Activated CD4-positive, alpha-beta T cell treated with anti-CD3 and anti-CD28 coated beads, Interleukin-2, amount 10 ng/mL, durations not matched to agents 24 days and 14 days (primary cell): ENCODE measurements at places on chromosomes 5 and 9.
A peak's percentile ranks its signal among the peaks of the same experiment; 100 is the strongest.

DNA sequence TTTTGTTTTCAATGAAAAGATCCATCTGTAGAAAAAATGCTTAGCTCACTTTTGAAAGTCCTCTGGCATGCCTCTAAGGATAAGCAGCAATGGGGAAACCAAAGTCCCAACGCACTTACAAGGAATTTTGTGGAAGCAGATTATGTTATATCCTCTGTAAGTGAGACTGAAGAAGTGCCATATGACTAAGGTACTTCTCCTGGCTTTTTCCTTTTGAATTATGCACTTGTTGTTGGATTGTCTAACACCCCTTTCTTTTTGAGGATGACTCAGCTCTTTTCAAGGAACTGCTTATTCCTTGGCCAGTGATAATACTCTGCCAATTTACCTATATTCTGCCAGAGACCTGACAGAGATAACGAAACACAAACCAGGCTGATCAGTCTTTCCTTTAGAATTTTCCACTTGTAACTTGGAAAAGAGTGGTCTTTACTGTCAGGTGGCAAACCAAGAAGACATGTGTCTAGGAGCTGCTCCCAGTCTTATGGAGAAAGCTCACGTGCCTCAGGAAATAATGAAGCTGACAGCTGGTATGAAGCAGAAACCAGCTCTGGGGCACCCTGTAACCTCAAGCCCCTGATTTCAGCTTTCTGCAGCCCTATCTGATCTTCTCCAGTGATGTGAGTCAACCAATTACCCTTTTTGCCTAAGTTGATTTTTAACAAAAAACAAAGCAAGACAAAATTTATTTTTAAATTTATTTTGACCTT lies 290.8 kb upstream of the FBXL7 start:
- DNase-seq, result no peak

GRCh38 chr9:34510497-34511468 lies 12.0 kb downstream of the ENHO start:
- DNase-seq, result no peak

GRCh38 chr9:34507556-34507955 lies 15.2 kb downstream of the ENHO start:
- no peak for DNase-seq

- DNase-seq, result no peak
Observed at GRCh38 chr5:34900652-34901051, 14.7 kb downstream of the RAD1 start.

DNA sequence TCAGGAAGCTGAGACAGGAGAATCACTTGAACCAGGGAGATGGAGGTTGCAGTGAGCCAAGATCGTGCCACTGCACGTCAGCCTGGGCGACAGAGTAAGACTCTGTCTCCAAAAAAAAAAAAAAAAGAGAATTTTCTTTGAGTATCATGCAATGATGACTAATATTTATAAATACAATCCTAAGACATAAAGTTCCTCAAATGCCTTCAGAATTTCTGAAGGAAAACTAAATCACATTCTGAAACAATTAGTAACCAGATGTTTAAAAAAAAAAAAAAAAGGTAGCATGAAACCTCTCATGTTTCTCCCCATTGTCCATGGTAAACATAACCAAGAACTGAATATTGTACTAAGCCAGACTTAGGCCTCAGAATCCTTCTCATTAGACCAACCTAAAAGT lies 23.1 kb downstream of the MLLT3 start:
- no peak for DNase-seq

DNA sequence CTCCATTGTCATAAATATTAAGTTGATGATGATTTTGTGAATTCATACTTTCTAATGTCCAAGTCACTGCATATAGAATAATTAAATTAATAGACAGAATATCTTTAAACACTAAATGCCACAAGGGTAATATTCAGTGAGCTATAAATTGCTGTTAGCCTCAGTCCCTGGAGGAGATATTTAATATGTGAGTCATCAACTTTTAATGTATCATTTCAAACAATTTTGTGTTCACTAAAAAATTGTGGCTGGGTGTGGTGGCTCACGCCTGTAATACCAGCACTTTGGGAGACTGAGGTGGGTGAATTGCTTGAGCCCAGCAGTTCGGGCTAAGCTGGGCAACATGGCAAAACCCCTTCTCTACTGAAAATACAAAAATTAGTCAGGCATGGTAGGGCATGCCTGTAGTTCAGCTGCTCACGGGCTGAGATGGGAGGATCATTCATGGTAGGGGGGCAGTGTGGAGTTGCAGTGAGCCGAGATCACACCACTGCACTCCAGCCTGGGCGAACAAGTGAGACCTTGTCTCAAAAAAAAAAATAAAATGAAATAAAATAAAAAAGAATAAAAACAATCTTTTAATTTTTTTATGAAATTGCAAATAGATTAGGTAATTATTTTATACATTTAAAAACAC lies 717.3 kb upstream of the CHD1 start:
- no peak for DNase-seq

GRCh38 chr9:94613003-94613402 lies 19.4 kb upstream of the FBP2 start:
- no peak for DNase-seq

- no peak for DNase-seq
Observed at GRCh38 chr9:4955836-4956235, 29.2 kb upstream of the JAK2 start.

GRCh38 chr5:131906668-131907067 lies 38.8 kb downstream of the MEIKIN start:
- no peak for DNase-seq

GRCh38 chr9:91033797-91034196 lies 232.2 kb downstream of the SYK start:
- peak; percentile 89 for DNase-seq

DNA sequence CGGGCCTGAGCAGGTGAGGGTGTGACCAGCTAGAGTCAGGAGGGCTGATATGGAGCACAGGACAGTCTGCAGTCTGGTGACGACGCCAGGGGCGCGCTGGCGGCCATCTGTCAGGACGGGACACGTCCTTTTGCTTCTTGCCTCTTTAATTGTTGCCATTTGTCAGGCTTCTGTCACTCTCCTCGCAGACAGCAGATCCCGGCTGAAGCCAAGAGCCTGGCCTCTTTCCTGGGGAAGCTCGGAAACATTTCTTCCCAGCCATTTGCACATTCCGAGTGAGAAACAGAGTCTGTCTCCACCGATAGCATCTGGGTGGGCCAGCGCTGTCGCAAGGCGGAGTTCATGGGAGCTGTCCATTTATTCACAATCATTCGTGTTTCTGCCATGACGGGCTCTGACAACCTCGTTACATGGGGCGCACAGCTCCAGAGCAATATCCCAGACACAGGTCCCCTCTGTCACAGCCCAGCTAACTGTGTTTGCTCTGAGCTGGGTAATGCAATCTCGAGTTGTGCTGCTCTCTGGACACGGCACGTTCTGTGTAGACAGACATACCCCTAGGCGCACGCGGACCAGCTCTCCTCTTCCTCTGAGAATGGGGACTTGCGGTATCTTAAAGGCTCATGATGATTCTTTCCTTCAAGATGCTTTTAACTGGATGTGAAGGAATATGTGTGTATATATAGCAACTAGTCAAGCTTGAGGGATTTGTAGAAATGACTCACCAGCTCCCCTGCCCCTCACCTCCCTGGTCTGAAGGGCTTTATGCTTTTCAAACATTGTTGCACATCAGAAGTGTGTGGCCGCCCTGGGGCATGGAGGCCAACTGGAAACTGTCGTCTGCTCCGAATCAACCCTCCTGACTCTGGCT lies 105.3 kb upstream of the FCN2 start:
- no peak for DNase-seq

DNA sequence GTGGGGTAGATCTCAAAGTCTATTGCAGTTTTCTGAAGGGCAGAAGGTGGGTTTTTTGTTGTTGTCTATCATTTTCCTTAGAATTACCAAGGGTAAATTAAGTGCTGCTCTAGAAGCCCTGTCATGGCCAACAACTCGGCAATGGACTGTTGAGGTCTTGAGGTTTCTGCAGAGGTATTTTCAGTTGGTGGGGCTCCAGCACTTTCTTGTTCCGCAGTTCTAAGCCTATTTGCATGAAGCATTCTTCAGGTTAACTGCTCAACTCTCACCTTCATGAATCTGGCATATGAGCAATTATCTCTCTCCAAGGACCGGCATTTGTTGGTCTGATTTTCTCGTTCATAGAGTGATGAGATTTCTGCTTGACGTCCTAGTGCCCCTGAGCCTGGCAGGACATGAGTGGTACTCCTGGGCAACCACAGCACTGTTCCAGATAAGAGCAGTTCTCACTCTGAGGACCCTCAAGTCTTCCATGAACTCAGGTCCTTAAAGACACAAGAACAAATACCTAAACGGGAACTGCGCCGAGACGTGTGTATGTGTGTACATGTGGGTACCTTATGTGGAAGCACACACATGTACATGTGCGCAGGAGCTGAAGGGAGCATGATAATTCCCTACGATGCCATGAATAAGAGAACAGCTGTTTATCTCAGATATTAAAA lies 544.5 kb downstream of the CSNK1G3 start:
- no peak for DNase-seq

DNA sequence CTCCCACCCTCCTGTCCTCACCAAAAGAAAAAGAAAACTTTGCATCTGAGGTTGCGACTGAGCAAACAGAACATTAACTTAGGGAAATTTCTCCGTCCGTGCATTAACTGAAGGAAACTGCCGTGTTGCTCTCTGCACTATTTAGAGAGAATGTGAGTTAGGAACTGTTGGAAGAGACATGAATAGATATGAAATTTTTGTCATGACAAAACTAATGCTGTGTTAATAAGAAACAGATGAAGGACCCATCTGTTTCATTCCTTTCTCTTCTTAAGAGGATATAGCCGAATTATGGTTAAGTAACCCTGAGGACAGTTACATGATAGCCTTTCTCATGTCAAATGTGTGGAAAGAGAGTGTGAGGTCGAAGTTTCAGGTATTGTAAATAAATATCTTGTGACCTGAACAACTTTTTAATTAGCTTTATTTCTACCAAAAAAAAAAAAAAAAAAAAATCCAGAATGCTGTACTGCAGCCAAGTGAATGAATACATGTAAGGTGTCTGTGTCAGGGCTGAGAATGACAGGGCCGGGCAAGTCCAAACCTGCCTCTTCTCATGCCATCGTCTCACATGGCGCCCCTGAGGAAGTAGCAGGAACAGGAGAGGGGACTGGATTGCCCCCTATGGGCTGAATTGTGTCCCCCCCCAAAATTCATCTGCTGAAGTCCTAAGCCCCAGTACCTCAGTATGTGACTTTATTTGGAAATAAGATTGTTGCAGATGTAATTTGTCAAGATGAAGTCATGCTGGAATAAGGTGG lies 35.6 kb upstream of the ANKRD33B start:
- DNase-seq, result no peak

- no peak for DNase-seq
Observed at GRCh38 chr9:109349421-109349846, 28.6 kb upstream of the EPB41L4B start.

DNA sequence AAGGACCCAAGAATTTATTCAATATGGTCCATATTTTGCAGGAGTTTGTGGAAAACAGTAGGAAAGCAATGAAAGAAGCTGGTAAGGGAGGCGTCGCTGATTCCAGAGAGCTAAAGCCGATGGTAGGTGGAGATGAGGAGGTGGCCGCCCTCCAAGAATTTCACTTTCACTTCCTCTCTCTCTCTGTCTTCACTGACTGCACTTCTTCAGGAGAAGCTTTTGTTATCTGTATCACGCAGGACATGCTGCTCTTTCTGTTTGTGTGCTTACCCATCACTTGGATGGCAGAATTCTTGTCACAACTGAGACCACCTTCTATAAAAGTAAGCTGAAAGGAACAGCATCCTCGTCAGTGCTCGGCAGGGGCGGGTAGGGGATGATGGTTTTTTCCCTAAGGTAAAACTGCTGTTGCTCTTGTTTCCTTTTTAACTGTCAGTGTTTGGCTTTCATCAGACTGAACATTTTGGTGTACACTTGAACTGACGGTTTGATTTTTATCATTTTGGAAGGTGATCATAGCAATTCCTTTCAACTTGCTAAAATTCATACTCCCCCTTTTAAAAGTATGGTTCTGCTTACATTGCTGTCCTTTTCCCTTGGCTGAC lies 62.4 kb upstream of the FSD1L start:
- peak; percentile 83 for DNase-seq

DNA sequence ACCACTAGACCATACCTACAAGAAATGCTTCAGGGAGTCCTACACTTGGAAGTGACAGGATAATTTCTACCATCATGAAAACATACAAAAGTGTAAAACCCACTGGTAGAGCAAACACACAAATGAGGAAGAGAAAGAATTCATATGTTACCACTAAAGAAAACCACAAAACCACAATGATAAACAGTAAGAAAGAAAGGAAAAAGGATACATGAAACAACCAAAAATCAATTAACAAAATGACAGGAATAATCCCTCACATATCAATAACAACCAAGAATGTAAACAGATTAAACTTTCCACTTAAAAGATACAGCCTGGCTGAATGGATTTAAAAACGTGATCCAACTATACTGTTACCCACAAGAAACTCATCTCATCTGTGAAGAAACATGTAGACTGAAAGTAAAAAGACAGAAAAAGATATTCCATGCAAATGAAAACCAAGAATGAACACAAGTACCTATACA lies 83.4 kb downstream of the LPAR1 start:
- no peak for DNase-seq

DNA sequence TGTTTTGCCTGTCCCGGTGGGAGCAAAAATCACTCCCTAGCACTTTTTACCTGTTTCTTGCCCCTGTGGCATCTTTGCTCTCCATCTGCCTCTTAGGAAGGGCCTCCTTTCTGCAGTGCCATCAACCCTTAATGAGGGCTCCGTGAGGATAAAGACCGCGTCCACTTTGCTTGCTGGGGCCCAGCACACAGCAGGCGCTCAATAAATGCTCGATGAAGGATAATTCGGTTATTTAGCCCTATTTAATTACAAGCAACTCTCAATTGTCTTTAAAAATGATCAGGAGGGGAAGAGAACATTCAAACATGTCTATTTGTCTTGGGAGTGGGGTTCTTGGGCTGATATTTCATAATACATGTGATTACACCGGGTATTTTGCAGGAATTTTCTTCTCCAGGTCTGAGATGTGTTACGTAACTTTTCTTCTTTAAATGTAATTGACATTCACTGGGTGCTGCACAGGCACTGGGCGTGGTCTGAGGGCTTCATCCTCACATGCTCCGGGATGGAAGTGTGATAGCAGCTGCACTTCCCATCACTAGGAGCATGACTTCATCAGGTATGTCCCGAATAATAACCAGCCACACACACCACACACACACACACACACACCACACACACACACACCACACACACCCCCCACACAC lies 19.8 kb upstream of the NTNG2 start:
- DNase-seq, result no peak

DNA sequence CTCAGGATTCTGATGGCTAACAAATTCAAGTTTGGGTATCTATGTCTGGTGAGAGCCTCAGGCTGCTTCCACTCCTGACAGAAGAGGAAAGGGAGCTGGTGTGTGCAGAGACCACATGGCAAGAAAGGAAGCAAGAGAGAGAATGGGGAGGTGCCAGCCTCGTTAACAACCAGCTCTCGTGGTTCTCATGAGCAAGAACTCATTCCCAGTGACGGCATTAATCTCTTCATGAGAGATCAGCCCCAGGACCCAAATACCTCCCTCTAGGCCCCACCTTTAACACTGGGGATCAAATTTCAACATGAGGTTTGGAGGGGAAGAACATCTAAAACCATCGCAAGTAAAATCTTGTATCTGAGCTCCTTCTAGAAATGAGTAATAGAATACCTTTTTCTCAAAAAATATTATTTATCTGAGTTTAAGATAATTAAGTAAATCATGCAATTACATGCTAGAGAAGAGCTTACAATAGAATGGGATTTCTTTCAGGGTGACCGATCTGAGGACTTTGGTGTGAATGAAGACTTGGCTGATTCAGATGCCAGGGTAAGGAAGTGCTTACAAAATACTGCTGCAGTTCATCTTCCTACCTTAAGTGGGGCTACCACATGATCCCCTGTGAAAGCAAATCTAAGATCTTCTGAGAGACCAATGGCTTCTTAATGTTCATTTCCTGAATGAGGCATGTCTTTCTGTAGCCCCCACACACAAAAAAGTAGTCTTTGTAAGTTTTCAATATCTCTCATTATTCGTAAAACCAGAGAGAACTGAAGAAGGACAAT lies 11.5 kb downstream of the ANXA1 start:
- peak; percentile 45 for DNase-seq
